ENCODE measurements at places on chromosomes 2 and 18. TPM values are rescaled to one million over a fixed set of nuclear protein-coding genes. Genes with fewer than 3 reads are reported as not detected.

GREB1 gene
- 2.4 TPM for total RNA-seq

DSG4 gene
- not detected for total RNA-seq

AKAIN1 gene
- not detected for total RNA-seq

GRCh38 chr2:158753641-158754611 is 41.2 kb upstream of the DAPL1 start:
- peak; percentile 69 for DNase-seq

GRCh38 chr2:200451511-200451910 is 58.4 kb downstream of the KCTD18 start:
- DNase-seq = no peak

DNA sequence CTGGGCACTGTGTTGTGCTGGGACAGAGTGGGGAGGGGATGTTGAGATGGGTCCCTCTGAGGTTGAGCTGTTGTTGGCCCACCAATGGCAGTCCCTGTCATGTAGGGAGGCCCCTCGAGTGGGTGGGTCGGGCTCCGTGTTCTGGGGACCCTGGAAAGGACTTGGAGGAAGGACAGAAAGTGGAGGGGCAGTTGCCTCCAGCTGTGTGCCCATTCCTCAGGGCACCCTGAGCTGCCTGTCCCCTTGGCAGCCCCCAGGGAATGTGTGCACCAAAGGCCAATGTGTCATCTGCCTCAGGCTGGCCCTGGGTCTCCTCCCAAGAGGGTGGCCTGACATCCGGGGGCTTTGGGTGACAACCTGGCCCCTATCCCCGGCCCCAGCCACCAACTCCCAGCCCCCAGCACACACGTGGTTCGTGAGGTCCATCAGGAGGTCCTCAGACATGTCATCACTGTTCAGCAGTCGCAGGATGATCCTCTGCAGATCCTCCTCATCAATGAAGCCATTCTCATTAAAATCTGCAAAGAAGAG is 57.7 kb downstream of the CIB4 start:
- DNase-seq = no peak
